Activated CD4-positive, alpha-beta T cell treated with anti-CD3 and anti-CD28 coated beads, Interleukin-2, Interleukin-6, amounts not matched to agents 100 ng/mL and 50 ng/mL, durations not matched to agents 16 hours and 8 hours (primary cell): ENCODE measurements at places on chromosomes 13 and 19.

GRCh38 chr13:39485314-39485700 is 117.7 kb downstream of the LHFPL6 start:
- DNase-seq: no peak

DNA sequence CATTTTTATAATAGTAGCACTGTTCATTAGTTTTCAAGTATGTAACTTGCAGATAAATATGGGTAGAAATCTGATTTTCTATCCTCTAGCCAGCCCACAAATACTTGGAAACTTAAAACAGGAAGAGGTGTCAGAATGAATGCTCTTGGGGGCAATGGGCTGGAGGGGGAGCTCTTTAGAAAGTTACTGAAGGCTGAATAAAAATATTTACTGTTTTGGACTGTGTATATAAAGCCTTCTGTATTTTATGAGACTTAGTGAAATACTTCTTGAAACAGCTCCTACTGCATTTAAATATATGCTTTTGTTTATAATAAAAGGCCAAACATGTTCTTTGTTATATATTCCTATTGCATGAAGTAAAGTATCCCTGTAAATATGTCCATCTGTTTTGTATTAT is 138.8 kb downstream of the RGCC start:
- DNase-seq: no peak

DNA sequence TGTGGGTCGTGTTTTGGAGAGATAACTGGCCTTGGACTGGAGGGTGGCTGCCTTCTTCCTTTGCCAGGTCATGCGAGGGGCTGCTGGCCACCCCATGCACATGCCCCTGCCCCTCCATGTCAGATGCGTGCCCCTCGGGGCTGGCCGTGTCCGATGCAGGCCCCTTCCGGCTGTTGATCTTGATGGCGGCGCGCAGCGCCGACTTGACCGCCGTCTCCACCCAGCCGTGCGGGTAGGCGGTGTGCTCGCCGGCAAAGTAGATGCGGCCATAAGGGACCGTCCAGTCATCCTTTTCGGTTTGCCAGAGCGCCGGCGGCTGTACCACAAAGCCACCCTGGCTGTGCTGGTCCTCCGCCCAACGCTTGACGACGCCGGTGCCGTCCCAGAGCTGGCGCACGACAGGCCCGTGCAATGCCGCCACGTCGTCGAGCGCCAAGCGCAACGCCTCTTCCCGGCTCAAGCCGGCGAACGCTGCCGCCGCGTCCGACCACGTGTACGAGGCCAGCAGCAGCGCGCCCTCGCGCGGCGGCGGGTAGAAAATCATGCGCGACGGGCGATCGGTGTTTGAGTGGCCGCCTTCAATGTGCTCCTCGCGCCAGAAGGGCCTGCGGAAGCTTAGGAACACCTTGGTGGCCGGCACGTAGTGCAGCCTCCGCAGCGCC is 6.9 kb downstream of the IL4I1 start:
- peak; percentile 88 for DNase-seq

DNA sequence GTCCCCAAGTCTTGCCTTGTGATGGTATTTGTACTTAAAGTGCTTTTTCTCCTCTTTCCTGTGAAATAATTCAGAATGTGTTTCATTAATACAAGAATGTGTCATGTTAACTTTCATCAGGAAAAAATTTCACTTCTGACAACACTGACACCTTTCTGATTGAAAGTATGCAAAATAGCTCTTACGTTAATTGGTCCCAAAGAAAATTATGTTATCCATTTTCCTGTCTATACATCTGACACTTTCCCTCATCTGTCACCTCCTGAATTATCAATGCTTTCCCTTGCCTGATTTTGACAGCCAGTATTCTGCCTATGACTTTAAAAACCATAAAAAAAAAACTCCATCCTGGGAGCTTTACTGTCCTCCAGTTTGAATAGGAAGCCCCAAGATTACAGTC is 336.5 kb downstream of the ATP8A2 start:
- no peak for DNase-seq

DNA sequence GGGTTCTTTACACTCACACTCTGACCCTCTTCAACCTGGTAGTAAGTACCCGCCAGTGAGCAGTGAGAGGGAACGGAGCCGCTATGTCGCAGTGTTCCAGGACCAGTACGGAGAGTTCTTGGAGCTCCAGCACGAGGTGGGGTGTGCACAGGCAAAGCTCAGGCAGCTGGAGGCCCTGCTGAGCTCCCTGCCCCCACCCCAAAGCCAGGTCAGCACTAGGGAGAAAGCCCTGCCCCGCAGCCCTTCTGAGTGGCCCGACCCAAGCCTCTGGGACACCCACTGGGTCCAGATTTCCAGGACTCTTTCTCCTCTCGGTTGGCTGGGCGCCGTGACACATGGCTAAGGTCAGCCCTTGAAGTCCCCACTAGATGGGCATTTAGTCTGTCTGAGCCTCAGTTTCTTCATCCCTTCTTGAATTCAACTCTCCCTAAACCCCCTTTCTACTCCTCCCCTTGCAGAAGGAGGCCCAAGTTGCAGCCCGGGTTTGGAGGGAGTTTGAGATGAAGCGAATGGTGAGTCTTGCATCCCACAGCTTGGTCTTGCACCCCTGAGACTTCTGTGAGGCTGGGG is 1.9 kb downstream of the OCEL1 start:
- no peak for DNase-seq

GRCh38 chr13:20161951-20162300 is 1.1 kb upstream of the GJA3 start:
- DNase-seq: no peak

DNA sequence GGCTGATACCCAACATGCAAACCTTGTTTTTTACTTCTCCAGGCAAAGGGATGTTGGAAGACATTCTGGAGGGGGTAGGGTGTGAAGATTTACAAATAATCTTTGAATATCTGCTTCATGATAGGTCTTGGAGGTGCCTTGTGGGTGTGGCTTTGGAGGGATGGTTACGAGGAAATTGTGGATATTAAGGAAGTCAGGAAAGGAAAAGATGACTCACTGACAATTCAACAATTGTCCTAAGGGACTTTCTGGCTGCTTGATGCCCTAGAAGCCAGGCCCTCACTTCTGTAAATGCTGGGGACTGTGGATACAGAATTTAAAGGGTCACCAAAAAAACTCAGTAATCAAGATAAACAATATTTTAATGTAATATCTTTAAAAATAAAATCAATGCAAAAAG is 37.4 kb upstream of the ZNF527 start:
- no peak for DNase-seq

DNA sequence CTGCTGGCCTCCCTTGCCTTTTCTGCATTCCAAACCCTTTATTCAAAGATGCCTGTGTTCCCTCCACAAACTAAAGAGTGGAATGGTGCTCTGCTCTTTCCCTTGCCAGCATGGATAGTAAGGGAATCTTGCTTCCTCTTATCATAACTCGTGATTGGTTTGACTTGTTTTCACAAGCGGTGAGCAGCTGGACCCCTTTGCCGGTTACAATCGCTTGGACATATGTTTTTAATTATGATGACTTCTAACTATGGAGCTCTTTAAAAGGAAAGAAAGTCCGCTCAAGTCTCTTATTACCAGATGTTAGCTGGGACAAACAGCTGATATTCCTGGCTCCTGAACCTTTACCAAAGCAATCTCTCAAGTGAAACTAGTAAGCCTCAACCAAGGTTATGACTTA is 1094.7 kb downstream of the UQCRFS1 start:
- no peak for DNase-seq

- no peak for DNase-seq
Measured at GRCh38 chr13:50672025-50672424, 171.5 kb downstream of the DLEU7 start.

GRCh38 chr19:33306191-33306590 is 3.9 kb upstream of the CEBPA start:
- no peak for DNase-seq

DNA sequence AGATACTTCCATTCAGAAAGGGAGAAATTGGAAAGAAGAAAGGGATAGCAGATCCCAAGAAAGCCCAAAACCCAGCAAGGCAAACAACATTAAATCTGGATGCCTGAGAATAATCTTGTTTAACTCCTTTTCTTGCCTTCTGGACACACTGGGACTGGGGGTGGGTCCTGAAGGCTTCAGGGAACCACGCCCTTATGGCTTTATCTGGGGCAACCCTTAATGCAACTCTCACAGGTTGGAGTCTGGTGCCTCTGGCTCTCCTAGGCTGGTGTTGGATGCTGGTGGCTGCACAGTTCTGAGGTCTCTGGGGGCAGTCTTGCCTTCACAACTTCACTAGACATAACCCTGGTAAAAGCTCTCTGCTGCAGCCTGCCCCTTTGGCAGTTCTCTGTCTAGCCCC is 27.9 kb downstream of the PAN3 start:
- no peak for DNase-seq

- DNase-seq: no peak
Measured at GRCh38 chr13:97127842-97128241, 94.3 kb upstream of the MBNL2 start.

GRCh38 chr13:59480396-59481259 is 683.1 kb downstream of the DIAPH3 start:
- no peak for DNase-seq

DNA sequence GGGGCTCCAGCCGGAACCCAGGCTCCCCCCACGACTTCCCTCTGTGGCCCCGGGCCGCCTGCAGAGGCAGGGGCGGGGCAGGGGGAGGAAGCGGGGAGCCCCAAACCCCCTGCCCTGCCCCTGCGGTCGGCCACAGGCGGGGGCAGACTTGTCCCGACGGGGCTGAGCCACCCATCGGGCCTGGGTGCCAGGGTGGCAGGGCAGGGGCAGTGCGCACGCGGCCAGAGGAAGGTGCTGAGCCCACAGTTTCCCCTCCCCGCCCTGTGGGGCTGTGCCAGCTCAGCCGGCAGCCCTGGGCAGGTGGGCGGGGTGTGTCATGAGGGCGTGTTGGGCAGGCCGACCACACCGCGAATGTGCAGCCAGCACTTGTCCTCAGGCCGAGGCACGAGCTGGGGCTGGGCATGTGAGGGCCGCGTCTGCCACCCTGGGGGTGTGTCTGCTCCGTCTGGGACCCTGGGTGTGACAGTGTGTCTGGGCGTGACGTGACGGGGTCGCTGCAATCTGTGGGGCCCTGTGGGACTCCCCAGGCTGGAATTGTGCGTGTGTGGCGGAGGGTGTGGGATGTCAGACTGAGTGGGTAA is 17.7 kb downstream of the CCDC97 start:
- peak; percentile 92 for DNase-seq

- DNase-seq: no peak
Measured at GRCh38 chr13:66139701-66140100, 1090.4 kb downstream of the PCDH9 start.

DNA sequence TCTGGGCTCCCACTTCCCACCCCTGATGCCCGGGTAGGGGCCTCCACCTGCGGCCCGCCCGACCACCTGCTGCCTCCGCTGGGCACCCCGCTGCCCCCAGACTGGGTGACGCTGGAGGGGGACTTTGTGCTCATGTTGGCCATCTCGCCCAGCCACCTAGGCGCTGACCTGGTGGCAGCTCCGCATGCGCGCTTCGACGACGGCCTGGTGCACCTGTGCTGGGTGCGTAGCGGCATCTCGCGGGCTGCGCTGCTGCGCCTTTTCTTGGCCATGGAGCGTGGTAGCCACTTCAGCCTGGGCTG is 7.9 kb downstream of the DBP start:
- no peak for DNase-seq

DNA sequence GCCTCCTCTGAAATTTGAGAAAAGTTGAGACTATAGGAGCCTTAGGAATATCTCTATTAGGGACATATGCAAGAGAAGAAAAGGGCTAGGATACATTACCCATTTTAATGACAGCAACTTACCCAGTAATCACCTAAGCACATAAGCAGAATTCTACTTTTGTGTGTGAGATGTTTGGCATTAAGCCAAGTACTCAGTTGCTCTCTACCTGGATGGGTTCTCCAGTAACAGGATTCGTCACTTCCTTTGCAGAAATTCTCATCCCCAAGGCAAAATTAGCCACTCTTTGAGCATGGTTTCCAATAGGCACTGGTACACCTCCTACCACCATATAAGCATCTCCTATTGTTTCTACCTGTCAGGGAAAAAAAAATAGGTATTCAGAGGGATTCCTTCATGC is 95.1 kb downstream of the C13orf42 start:
- DNase-seq: no peak

- no peak for DNase-seq
Measured at GRCh38 chr19:41977916-41978315, 16.1 kb downstream of the ATP1A3 start.

DNA sequence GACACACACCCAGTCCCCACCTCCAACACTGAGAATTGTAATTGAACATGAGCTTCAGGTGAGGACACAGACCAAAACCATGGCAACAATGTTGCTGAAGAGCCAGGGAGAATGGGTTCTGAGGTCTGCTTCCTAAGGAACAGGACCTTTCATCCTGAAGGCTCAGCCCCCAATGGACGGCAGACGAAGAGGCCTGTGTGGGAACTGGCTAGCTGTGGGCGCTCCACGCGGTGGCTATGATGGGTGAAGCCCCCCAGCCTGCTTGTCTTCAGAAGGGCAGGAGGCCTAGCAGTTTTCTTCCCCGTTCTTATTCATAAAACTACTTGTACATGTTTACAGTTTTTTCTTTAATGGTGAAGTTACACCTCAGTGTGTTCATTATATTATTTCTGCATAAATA is 136.1 kb upstream of the SPACA7 start:
- no peak for DNase-seq

GRCh38 chr19:47581605-47582319 is 8.8 kb upstream of the ZNF541 start:
- DNase-seq: no peak

GRCh38 chr19:16509141-16510061 is 13.2 kb downstream of the C19orf44 start:
- DNase-seq: no peak

DNA sequence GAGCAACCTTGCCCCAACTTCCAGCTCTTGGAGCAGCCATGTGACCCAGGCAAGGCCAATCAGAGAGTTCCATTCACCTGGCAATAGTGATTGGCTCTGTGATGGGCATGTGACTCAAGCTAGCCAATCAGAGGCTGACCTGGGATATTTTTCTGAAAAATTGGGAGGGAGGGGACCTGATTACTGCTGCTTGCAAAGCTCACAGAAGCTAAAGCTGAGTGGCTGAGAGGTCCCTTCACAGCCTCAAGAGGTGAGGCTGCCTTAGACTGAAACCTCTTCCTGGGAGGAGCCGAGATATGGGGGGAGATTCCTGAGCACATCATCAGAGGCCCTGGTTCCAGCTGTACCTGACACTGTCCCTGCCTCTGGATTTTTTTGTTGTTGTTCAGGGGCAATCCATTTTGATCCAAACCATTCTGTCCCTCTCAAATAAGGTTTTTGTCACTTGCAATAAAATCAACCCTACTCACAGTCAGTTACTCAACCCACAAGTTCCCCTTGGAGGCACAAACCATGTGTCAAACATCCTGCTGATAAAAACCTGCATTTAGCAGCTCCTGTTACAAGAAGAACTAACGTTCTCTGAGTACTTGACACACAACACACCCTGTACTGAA is 4.8 kb downstream of the CIB3 start:
- DNase-seq: peak; percentile 34
